ENCODE measurements at places on chromosomes 3 and 15.

DNA sequence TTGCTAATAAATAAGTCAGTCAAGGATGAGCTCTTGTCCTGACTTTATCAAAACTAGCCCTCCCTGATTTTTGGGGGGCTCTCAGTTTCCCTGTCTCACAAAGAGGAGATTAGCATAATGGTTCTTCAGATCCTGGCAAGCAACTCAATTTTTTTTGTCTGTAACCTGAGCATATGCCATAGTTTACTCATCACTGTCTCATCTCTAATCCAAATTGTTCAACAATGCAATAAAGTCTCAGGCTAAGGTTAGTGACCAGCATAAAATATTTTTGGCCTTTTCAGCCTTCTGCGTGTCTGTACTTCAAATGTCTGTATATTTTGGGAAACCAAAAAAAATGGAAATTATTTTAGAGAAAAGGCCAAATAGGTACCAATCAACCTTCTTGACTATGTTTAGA is 465.6 kb upstream of the TPRG1 start:
- no peak for DNase-seq

- DNase-seq: no peak
Observed at GRCh38 chr3:4322635-4323034, 19.5 kb downstream of the SETMAR start.

DNA sequence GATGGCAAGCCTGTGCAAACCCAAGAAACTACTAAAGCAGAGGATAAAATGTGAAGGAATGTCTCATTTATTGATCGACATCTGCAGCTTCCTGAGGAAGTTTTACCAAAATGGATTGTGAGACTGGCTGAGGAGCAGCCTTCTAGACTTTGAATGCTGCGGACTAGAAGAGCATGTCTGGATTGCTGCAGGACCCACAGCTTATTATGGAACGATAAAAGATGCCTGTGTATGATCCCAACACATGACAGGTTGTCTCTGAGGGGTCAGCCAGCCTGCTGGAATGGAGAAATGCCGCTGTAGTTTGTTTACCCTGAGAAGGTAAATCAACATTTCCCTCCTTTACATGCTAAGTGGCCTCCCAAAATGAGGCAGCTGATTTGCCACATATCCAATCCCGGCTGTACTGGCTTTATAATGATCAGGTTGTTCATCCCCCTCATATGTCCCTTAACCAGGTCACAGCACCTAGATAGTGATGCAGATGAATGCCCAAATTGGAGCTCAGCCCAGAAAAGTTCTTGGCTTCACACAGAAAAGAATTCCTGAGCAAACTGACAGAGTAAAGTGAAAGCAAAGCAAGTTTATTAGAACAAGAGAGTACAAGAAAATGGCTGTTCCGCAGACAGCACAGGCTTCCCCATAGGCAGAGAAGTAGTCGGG is 63.9 kb downstream of the IL12A start:
- no peak for DNase-seq

- no peak for DNase-seq
Observed at GRCh38 chr3:35639254-35640186, at the start of gene ARPP21. Gene ARPP21, plus strand, starts transcription at chr3:35639525. Its CDS starts 42,227 bp downstream, at chr3:35681752.

DNA sequence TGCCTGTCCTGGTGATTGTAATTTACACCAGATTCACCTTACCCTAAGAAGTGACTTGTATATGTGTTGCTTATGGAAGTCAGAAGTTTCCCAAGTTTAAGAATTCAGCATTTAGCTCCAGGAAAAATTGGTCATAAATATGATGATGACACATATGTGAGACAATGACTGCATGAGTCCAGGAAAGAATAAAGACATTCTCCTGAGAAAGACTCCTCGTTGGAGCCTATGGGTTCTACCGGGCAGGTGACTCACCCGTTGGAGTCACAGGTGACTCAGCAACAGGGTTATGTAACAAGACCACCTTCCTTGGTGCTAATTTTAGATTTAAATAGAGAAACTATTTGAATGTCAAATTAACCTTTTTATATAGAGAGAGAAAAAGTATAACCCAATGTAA is 662.4 kb downstream of the FHIT start:
- no peak for DNase-seq

GRCh38 chr3:160162440-160162839 is 62.8 kb upstream of the C3orf80 start:
- no peak for DNase-seq
